ENCODE measurements at places on chromosomes 2 and 18. TPM values are rescaled to one million over a fixed set of nuclear protein-coding genes. Genes with fewer than 3 reads are reported as not detected.

DNA sequence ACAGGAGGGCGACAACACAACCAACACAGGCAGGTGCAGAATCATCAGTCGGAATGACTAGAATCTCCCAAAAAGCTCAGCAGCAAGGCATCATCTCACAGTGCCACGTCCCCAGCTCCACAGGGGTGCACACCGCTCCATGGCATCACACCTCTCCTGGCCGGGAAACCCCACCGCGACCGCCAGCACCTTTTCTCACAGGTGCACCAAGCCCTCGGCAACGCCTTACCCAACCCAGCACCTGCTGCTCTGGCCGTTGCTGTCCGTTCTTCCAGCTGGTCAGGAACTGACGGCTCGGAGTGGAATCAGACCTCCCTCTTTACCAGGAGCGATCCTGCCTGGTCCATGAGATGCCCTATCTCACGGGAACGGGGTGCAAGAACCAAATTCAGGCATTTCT is 61.3 kb downstream of the ZNF516 start:
- DNase-seq: no peak

DNA sequence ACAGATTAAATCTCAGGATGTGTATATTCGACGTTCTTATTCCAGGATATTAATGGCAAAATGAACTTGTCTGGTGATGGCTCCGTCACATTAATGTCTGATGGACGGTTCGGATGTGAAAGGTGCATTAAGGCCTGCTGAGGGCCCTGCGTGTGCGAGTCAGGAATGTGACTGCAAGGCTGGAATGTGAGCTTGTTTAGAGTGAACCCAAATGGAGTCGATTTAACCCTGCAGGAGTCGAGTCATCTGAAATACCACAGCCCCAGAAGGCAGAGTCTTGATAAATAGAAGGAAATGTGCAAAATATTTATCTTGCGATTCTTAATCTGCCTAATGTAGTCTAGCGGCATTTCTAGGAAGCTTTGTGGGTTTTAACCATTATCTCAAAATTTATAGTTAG is 44.3 kb downstream of the RDH14 start:
- DNase-seq: no peak

DNA sequence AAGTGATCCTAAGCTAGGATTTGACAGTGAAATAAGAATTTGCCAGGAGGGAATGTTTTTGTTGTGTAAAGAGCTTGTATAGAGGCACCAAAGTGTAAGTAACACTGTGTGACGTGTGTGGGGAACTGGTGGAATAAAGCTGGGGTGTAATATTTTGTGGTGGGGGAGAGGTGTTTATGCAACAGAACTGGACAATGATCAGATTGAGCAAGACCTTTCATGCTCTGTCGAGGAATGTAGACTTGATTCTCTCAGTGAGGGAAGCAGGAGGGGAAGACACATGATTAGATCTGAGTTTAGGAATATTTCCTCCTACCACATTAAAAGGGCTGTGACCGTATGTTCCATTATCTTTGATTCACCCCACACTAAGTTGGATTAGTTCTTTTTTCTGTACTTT is 43.6 kb downstream of the EFEMP1 start:
- no peak for DNase-seq

DNA sequence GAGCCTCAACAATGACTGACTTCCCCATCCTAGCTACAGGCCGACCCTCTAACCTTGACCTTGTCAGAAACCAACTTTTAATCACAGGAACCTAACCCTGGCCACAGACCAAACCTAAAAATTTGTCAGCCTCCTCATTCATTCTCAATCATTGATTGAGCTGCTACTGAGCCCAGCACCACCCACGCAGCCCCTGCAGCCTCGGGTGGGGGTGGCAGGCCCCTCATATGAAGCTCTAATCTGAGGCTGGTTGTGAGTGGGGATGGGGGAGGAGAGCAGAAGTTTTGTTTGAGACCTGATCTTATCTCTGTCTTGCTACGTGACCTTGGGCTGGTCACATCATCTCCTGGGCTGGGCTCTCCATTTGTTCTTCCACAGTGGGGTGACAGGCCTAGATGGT is 99.5 kb upstream of the EPAS1 start:
- no peak for DNase-seq

The CKAP2L gene
- 0.30 TPM for total RNA-seq

DNA sequence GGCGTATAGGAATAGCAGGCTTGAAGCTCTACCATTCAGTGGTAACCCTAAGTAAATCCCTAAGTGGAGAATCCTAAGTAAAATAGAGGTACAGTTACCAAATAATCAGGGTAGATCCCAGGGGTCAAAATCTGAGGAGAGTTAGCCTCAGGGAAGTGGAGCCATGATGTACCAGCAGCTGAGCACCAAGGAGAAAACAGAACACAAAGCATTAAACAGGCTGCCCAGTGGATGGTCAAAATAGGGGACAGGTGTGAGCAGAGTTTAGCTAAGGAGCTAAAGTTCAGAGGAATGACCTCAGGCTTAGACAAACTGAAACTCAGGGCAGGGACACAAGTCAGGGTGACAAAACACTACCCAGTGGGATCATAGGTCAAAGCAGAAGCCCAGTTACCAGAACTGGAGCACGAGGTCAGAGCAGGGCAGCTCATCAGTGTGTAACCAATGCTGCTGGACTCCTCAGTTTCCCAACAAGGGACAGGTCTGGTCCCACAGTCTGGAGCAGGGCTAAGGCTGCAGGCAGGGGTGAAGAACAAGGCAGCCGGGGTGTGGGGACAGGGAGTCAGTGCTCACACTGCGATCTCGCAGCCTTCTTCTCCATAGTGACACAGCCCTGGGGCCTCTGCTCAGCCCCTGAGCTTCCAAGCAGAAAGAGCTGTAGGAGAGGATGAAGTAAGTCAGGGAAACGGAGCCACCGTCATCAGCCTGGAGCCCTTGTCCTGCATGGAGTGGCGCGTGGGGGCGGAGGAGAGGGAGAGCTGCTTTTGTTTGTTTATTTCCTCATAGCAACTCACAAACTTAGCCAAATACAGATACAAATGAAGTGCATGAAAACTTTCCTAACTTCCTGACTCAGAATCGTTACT is 264.0 kb downstream of the MREG start:
- peak; percentile 82 for DNase-seq

All from Right ventricle myocardium superior (tissue), 1 donor.